ENCODE measurements at places on chromosomes 1 and 21. TPM values are rescaled to one million over a fixed set of nuclear protein-coding genes. Genes with fewer than 3 reads are reported as not detected.

The DRAXIN gene
- 0.13 TPM for total RNA-seq

The GPR37L1 gene
- total RNA-seq: 0.13 TPM

The CCDC24 gene
- total RNA-seq: 7.2 TPM

The ADAM30 gene
- not detected for total RNA-seq

All from A549 treated with CpdA at 1 μM for 4 hours (cell line).